ENCODE measurements at places on chromosomes 7 and 10. TPM values are rescaled to one million over a fixed set of nuclear protein-coding genes. Genes with fewer than 3 reads are reported as not detected.

The OR2A1 gene
- total RNA-seq, result 0.36 TPM

The CPN1 gene
- not detected for total RNA-seq

- H3K27me3 ChIP-seq, result no peaks in the 10 kb centered on the region
- peak overlapping the region; percentile 32 for H3K27ac ChIP-seq
- peak; percentile 74 for DNase-seq
- H3K4me3 ChIP-seq, result no peak overlapping the region
Measured at GRCh38 chr7:27138985-27139333, 4.5 kb downstream of the HOXA5 start.

DNA sequence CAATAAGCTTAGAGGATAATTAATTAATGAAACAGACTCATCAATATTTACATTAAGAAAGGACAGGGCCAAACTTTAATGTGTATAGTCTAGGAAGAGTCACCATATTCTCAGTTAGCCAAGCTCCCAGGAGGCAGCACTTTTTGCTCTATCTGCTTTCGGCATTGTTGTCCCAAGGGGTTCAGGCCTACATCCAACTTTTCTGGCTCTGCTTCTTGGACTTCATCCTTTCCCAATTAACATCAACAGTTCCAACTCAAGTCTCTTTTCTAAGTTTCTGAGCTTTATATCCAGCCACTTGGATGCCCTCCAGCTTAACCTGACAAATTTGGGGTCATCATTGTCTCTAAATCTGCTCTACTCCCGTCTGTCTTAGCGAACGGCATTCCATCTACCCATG is 42.8 kb downstream of the GLI3 start:
- no peak for DNase-seq
- peaks cover 5% of the 10 kb centered on the region for H3K36me3 ChIP-seq
- peaks cover 53% of the 10 kb centered on the region for H3K4me1 ChIP-seq
- no peaks in the 10 kb centered on the region for H3K27me3 ChIP-seq
- peak overlapping the region; percentile 52 for H3K27ac ChIP-seq

GRCh38 chr10:42783181-42783549 is 570 bp downstream of the BMS1 start:
- no peak for DNase-seq
- H3K36me3 ChIP-seq, result peaks cover 26% of the 10 kb centered on the region
- peak overlapping the region; percentile 66 for H3K27ac ChIP-seq
- peak overlapping the region; percentile 93 for H3K4me3 ChIP-seq

Data from osteoblast (primary cell).